ENCODE measurements at places on chromosomes 12 and 14.

DNA sequence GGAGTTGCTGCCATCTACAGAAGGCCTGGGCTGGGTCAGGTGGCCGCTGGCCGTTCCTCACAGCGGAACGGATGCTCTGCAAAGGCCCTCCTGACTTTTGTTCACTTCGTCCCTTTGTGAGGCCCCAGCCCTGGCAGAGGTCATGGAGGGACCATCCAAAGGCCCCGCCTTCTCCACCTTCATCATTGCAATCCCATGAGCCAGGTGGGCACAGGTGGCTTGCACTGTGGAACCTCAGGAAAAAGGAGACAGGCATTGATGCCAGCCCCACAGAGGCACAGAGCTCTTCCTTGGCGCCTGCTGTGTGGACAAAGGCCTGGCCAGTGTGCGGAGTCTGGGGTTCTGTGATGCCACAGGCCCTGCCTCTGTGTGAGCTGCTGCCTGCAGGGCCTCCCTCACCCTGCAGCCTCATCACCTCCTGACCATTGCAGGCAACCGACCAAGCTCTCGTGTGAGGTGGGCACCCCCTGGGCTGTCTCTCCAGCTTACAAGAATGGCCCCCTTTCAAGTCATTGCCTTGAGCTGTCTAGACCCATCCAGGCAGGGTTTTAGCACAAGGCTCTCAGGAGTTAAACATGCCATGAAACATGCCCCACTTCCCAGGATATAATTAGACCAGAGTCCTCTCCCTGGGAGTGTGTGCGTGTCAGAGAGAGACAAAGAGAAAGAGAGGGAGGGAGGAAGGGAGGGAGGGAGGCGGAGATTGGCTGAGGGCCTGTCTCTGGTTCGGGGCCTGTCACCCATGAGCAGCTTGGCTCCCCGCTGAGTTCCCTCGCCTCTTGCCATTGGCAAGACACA is 19.3 kb downstream of the NFKBIA start:
- no peak for DNase-seq

GRCh38 chr14:84643446-84643845 is 886.5 kb upstream of the FLRT2 start:
- DNase-seq = no peak

GRCh38 chr14:61076556-61076955 is 95.5 kb downstream of the SLC38A6 start:
- DNase-seq = no peak

GRCh38 chr14:55383541-55384140 is 28.0 kb downstream of the ATG14 start:
- DNase-seq = no peak

GRCh38 chr12:120175062-120175461 is 19.5 kb downstream of the GCN1 start:
- no peak for DNase-seq

DNA sequence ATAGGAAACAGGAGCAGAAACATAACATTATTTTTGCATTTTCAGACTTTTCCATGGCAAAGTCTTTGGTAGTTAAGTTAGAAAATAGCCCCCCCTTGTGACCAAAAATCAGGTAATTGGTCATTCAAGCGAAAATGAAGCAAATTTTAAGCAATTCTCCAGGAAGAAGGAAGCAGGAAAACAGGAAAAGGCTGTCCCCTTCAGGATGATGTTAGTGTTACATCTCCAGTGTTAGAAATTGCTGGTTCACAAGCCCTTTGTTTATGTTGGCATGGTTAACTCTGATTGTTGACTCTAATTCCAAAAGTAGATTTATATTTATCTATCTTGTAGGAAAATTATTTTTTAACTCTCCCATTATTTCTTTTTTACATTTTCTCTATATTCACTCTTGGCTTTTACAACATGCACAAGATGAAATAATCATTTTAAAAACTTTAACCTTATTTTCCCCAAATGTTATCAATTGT is 18.8 kb upstream of the GAS2L3 start:
- DNase-seq = no peak

DNA sequence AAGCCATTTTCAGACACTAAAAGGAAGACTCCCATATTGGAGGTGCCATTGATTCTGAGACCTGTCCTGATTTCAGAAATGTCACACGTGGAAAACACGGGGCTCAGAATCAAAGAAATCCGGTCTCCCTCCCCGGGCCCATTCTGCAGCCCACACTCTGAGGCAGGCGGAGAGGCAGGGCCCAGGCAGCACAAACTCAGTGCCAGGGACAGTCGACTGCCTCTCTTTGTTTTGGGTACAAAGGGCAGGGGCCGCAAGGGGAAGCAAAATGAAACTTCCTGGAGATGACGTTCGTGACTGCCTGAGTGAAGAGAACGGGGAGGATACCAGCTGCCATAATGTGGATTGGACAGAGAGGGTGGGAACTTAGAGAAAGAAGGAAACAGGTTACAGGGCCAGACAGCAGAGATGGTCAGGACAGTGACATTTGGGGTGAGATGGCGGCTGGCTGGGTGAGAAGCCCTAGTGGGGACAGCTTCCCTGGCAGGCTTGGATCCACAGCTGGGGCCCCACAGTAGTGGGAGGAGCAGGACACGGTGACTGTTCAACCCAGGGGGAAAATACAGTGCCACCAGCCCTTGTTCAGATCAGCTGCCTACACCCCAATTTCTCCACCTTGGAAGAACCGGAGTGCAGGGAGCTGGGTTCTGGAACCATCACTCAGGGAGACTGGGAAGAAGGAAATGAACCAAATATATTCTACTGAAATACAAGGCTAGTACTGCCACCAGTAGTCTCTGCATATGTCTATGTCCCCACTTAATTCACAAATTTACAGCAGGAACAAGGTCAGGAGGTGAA is 8.1 kb downstream of the GAPDH start:
- no peak for DNase-seq

DNA sequence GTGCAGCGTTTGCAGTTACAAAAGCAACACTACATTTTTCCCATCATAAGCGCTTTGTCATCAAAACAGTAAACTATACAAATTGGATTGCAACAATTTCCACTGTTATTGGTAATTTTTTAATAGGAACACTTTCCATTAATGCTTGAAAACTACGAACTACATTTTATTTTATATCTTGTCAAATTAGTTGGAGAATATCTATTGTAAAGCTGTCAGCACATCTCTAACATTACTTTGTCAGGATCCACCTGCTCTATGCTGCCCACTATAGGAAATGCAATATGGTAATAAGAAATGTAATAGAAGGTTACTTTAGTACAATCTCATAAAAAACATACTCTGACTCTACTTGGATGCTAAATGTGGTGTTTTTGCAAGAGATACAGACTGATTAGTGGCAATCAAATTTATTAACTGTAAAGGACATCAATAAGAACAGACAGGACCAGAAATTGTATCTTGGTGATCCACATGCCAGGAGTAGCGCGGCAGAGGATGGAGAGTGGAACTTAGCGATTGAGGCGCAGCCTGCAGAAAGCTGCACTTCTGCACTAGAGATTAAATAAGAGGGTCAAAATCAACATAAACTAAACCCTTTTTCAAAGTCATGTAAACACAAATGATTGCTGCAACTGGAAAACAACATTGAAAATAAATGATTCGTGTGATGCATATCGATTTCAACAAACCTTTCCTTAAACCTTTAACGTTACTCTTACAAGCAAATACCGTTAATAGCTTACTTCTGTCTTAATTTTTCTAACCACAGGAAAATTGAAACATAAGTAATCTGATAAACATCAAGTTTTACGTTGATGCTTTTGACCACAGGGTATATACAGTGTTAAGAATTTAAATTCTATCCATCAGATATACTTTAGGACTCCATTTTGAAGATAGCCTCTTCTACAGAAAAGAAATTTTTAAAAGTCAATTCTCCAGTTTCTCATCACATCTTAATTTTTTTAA is 3.6 kb upstream of the ARID2 start:
- DNase-seq = peak; percentile 64

GRCh38 chr12:50222275-50222783 is 55.2 kb upstream of the CERS5 start:
- DNase-seq = no peak

GRCh38 chr14:35956376-35957085 is 130.4 kb downstream of the BRMS1L start:
- no peak for DNase-seq

- no peak for DNase-seq
These were observed 78.8 kb downstream of the RPS6KA5 start for GRCh38 chr14:90981636-90982035.

DNA sequence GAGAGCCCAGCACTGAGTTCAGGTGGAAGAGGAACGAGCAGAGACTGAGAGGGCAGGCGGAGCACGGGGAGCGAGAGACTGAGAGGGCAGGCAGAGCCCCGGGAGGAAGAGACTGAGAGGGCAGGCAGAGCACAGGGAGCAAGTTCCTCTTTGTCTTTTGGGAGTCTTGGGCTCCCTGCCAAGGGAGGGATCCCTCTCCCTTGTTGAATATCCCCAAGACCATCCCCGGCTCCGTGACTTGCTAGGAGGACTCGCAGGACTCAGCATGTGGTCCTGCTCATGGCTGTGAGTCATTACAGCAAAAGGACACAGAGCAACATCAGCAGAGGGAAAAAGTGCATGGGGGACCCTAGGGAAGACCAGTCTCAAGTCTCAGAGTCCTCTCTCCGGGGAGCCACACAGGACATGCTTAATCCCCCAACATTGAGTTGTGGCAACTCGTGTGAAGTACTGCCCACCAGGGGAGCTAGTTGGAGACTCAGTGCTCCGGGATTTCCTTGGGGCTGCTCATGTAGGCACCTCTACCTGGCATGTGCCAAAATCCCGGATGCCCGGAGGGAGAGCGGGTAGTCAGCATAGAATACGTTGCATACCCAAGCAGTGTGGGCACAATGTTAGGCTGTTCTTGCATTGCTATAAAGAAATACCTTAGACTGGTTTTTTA is 81.0 kb downstream of the CCDC92 start:
- DNase-seq = no peak

GRCh38 chr14:35403114-35403602 is 1.4 kb downstream of the NFKBIA start:
- DNase-seq = no peak

DNA sequence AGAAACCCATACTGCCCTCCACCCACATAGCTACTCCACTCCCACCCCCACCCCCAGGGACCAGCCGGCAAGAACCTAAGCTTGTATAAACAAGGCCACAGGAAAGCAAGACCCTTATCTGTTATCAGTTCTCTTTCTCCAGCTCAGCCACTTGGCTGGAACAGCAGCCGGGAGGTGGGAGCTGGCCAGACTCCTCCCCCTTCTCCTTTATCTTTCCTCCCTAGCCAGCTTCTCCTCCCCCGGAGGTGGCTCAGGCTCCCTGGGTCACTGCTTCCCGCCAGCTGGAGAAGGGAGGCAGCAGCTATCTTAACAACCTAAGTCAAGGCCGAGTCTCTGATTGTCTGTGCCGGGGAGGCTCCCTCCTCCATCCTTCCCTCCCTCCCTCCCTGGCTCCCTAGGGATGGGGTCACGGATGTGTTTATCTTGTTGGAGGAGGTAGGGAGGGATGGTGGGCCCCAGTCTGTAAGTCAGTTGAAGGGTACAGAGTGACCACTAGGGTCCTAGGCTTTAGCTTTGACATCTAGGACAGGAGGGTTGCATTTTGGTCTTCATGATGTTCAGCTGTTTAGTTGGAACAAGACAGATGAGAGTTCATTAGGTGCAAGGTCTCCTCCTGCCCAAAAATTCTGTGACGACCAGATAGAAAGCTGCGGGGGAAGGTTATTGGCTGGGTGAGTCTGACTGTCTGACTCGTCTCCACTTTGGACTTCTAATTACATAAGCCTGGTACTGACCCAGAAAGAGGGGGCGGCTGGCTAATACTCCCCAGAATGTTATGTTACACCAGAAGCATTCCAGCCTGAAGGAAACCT is 29.7 kb downstream of the ZFP36L1 start:
- no peak for DNase-seq

DNA sequence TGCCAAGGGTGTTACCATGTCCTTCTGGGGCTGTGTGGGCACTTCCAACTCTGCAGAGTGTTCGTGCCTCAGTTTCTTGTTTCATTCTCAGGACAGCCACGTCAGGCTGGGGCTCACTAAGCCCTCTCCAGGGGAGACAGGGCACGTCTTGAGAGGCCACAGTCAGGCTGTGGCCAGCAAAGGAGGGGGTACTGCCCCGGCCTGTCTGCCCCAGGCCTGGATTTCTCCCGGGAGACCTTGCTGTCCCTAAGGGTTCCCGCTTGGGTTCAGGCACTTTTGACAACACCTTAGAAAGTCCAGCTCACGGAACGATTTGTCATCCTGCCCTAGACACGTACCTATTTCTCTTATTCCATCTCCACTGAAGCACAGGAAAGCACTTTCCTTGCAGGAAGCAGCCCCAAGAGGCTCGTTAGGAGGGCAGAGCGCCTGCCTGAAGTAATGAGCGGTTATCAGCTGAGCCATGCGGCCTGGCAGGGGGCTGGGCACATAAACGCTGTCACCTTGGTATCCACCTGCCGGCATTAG is 290.4 kb upstream of the RTL1 start:
- DNase-seq = no peak

- DNase-seq = no peak
These were observed 2.3 kb upstream of the TRAFD1 start for GRCh38 chr12:112122823-112123690.

- peak; percentile 41 for DNase-seq
These were observed 80.9 kb downstream of the SLC41A2 start for GRCh38 chr12:104877103-104877705.

DNA sequence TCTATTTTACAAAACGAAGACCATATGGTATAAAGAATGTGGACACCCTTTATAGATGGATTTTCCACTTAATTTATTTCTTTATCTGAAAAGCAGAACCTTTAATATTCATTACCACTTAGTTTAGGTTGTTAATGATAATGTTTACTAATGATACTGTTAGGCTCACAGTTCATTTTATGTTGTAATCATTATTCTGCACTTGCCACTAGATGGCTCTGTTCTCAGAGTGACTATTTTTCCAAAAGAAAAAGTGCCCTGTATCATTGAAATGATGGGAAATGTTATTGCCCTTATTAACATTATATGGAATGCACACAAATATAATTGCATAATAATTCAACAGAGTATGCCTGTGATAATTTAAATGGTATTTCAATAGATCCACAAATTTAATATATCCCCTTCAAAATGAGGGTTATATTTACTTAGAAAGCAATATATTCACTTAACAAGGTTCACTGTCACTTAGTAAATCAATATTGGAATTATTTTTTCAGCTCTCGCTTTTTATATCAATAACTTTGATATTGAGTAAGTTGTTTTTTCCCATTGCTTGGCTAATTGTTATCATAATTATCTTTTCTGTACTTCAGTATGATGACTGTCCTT is 95.7 kb downstream of the PDE3A start:
- DNase-seq = no peak

DNA sequence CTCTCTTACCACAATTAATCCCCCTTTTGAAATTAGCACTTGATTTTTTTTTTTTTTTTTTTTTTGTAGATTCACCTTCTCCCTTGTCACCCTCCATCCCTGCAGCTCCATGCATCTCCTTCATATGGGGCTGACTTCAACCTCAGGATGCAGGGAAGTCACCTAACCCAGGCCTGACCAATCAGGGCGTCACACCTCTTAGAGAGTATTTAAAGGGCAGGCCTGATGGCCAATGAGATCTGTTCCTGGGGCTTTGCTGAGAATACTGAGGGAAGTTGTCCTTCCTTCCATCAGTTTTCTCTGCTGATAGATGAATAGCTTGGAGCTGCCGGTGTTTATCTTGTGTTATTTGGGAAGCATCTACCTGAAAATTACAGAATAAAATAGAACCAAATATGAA is 1104.7 kb upstream of the TMEM132C start:
- DNase-seq = no peak

GRCh38 chr12:131188131-131189050 is 234.7 kb downstream of the ADGRD1 start:
- DNase-seq = no peak

- DNase-seq = no peak
These were observed 33.7 kb upstream of the GLIPR1 start for GRCh38 chr12:75446857-75447256.

Data from CD8-positive, alpha-beta T cell (primary cell).